ENCODE measurements at places on chromosomes 6 and 20.
A peak's percentile ranks its signal among the peaks of the same experiment; 100 is the strongest.

- DNase-seq: no peak
Observed at GRCh38 chr20:45467861-45468260, 1.7 kb upstream of the WFDC2 start.

- DNase-seq: no peak
Observed at GRCh38 chr6:168165373-168165772, 86.4 kb upstream of the FRMD1 start.

DNA sequence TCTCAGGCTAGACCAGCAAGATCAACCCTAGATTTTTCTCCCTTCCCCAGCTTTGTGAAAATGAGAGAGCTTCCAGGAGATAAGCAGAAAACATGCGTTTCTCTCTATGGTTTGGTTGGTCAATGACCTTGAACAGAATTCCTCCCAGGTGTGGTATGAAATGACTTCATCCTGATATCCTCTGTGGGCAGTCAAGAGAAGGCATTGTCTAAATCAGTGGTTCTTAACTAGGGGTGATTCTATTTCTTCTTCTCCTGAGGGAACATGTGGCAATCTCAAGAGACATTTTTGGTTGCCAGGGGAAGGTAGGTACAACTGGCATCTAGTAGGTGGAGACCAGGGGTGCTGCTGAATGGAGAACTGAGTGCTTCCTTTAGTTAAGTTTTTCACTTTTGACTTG is 12.4 kb downstream of the IFT52 start:
- no peak for DNase-seq

- no peak for DNase-seq
Observed at GRCh38 chr6:11311970-11312369, 79.5 kb upstream of the NEDD9 start.

DNA sequence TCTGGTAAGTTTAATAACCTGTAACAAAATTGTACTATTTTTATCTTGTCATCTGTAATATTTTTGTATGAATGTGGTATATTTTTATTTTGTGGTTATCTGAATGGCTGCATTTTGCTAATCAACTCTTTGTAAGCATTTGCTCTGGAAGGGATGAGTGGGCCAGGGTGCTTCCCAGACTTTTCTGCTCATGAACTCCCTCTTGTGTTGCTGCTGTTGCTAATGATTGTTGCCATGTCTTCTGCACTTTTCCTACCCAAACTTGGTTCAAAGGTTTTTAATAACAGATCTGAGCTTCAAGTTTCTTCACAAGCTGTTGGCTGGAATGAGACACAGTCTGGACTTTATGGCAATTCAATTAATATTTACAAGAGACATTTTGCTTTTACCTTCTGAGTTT is 1005.7 kb downstream of the HACE1 start:
- DNase-seq: no peak

- no peak for DNase-seq
Observed at GRCh38 chr6:4802312-4802935, 26.2 kb downstream of the CDYL start.

- peak; percentile 19 for DNase-seq
Observed at GRCh38 chr6:17673543-17674254, 33.0 kb downstream of the NUP153 start.

- DNase-seq: no peak
Observed at GRCh38 chr6:166194914-166195859, 27.5 kb upstream of the TBXT start.

GRCh38 chr20:10758446-10758845 is 84.6 kb upstream of the JAG1 start:
- DNase-seq: no peak

DNA sequence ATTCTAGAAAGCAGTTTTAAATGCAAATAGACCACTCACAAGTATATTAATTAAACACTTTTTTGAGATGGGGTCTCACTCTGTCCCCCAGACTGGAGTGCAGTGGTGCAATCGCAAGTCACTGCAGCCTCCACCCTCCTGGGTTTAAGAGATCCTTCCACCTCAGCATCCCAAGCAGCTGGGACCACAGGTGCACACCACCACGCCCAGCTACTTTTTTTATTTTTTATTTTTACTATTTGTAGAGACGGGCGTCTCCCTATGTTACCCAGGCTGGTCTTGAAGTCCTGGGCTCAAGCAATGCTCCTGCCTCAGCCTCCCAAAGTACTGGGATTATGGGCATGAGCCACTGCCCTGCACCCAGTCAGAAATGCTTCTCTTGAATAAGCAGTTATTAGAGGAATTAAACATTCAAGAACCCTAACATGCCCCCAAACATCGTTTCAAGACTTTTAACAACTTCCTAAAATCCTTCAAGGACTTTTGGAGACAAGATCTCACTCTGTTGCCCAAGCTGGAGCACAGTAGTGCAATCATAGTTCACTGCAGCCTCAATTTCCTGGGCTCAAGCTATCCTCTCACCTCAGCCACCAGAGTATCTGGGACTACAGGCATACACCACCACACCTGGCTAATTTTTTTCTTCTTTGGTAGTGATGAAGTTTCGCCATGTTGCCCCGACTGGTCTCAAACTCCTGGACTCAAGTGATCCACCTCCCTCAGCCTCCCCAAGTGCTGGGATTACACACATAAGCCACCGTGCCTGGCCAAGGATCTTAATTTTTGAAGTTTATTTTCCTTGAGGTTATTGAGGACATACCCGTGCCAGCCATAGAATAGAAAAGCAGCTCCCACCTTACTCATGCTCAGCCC is 3.2 kb downstream of the MCCD1 start:
- DNase-seq: no peak

- no peak for DNase-seq
Observed at GRCh38 chr6:166463359-166464067, 80.8 kb upstream of the MPC1 start.

GRCh38 chr6:26555505-26556262 is 17.5 kb downstream of the HMGN4 start:
- DNase-seq: no peak

DNA sequence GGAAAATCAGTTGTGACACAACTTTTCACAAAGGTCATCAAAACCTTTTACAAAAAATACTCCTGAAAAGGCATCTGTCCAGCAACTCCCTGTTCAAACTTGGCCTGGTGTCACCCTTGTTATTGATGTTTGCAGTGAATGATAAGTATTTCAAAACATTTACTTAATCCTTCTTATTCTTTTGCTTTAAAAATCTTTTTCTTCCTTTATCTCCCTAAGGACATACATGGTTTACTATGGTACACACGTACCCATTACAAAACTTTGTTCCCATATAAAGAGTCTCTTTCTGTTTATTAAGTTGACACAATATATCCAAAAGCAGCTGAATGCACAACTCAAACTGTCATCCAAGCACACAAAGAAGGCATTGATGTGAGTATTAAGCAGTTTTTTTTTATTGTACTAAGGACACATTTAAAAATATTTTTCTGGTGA is 17.5 kb downstream of the GSTA2 start:
- no peak for DNase-seq

DNA sequence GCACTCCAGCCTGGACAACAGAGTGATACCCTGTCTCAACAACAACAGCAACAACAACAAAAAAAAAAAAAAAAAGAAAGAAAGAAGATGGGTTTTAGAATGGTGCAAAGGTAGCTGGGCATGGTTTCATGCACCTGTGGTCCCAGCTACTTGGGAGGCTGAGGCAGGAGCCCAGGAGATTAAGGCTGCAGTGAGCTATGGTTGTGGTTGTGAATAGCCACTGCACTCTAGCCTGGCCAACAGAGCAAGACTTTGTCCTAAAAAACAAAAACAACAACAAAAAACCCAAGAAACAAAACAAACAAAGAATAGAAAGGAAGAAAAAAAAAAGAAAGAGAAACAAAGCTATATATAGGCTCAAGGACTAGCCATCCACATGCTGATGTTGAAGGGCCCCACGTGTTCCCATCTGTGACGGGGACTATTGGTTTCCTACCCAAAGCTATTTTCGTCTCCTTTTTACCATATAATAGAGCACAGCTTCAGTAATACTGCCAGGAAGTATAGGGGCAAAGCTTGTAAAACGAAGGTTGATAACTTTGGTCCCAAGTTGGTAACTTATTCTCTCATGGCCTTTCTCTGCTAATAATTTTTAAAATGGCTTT is 7.9 kb upstream of the EEF1E1 start:
- no peak for DNase-seq

DNA sequence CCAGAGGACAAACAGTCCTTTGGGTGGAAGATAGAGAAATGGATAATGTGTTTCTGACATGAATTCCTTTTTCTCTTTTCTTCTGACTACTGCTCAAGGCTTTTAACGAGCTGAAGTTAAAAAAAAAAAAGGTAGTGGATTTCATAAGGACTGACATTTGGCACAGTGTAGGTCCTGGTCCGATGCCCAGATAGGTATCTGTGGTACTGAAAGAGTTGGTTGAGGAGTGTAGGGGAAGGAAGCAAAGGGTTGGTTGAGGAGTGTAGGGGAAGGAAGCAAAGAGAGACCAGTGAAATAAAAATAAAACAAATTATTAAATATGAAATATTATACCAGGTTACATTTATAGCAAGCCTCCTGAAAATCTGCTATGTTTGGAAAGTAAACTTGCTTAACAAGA is 11.8 kb downstream of the UTRN start:
- no peak for DNase-seq

GRCh38 chr6:136341967-136342366 is 52.3 kb upstream of the BCLAF1 start:
- no peak for DNase-seq

GRCh38 chr6:129544892-129545612 is 164.9 kb downstream of the ARHGAP18 start:
- no peak for DNase-seq

GRCh38 chr6:71228461-71229041 is 60.1 kb upstream of the OGFRL1 start:
- no peak for DNase-seq

DNA sequence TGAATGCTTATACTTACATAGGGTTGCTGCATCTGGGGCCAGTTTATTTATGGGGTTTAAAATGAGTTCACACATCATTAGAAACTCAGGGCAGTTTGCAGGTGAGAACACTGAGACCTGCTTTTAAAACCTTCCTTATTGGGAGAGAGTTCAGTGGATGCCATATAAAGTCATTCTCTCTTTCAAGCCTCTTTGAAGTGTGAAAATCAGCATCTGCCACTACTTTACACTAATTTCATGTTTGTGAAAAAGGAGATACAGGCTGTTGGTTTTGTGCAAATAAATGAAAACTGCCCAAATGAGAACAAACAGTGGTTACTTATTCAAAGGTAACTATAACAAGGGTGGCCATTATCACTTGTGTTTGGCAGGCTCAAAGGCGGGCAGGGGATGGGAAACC is 530.5 kb downstream of the KIF16B start:
- DNase-seq: no peak

DNA sequence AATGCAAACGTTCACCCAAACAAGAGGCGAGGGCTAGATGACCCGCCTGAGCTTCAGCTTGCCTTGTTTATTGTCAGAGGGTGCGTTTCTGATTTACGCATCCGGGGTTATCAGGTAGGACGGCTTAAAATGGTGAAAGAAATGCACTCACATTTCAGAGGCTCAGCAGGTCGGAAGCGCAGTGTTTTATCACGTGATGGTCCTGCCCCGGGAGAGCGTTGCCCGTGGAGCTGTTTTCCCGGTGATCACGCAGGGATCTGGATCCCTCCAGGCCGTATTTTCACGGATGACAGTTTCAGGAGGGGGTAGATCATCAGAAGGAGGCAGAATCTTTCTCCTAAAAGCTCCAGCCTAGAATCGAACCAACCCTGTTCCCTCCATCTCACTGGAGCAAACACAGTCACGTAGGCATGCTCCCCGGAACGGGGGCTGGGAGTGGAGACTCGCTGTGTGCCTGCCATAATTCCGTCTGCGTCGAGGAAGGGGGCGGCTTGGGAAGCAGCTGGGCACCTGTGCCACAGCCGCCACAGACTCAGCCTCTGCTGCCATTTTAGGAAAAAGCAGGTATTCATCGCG is 121.7 kb downstream of the SMOC2 start:
- DNase-seq: no peak

DNA sequence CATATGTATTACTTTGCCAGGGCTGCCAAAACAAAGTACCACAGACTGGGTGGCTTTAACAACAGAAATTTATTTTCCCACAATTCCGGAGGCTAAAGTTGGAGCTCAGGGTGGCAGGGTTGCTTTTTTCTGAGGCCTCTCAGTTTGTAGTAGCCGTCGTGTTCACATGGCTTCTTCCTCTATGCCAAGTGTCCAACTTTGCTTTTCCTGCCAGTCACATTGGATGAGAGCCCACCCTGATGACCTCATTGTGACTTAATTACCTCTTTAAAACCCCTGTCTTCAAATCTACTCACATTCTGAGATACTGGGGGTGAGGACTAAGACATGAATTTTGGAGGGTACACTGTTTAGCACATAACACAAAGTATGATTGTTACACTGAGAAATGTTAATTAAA is 9.9 kb upstream of the ECT2L start:
- no peak for DNase-seq

DNA sequence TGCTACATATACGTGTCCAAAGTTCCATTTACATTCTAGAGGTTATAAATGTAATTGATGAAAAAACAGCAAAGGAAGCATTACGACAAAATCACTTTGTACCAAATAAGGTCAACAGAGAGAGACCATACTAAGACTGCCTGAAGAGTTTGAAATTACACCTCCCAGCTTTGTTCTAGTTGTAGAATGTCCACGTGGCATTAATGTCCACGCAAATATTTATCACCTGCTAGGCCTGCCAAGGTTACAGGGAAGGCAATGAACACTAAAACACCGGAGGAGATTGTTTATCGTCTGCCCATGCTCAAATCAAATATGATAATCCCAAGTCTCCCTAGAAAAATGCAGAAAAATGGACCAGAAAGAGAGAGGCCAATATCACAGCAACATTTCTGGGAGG is 6.2 kb downstream of the RALGAPA2 start:
- DNase-seq: no peak

DNA sequence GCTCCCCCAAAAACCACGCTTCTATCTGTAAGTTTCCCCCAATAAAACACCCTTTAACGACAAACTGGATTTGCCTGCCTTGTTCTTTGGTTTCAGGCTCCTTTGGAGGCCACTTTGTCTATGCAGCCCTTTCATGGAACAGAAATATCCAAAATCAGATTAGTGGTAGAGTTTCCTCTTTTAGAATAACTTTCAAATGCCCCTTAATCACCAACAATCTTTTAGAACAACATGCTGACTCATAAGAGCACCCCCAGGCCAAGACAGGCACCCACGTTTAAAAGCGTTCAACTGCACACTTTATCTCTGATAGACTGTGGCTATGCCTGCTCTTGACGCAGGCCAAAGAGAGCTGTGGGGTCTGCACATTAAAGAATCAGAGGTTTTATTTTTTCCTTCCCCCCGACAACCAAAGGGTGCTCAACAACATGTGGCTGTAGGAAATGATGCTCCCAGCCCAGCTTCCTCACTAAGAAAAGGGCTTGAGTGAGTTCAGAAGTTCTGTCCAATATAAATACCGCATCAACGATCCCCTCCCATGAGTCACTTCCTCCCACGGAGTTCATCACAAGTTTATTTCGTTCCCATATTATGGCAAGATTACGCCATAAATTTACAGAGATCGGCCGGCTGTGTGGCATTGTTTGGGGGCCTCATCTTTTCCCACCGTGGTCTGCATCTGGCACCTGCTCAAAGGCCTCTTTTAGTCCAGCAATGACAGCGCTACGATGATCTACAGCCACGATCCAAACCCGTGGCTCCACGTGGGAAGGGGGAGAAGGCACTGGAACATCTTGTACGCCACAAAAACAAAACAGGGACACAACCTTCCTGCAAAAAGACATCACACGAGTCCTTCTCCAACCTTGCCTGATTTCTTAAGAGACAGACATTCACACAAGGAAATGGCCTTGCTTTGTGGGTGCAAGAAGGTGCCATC is 88.8 kb upstream of the NFATC2 start:
- DNase-seq: peak; percentile 11

- no peak for DNase-seq
Observed at GRCh38 chr6:133568970-133569889, 319.7 kb upstream of the TCF21 start.

- DNase-seq: no peak
Observed at GRCh38 chr6:146878168-146878951, 279.6 kb downstream of the ADGB start.

GRCh38 chr6:32375739-32376529 is 4.2 kb upstream of the TSBP1 start:
- no peak for DNase-seq

All from CD8-positive, alpha-beta memory T cell (primary cell).